ENCODE measurements at places on chromosomes 16 and 17.

GRCh38 chr16:57646388-57647039, 18.1 kb downstream of the ADGRG1 start:
- DNase-seq, result peak; percentile 36

DNA sequence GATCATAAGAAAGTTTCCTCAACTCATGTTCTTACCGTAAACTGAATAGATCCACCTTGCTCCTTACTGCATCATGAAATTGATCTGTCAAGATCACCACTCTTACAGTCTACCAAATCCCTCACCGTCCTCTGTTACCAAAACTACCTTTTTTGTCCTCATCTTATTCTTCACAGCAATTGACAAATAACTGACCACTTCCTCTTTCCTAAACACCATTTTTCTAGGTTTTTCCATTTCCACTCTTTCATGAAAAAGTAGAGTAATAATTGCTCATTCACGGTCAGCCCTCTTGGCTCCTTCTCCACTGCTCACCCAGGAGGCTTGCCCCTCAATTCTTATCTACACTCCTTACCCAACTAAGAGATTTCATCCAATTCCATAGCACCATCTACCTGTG, 44.9 kb downstream of the ABCA5 start:
- DNase-seq, result no peak

DNA sequence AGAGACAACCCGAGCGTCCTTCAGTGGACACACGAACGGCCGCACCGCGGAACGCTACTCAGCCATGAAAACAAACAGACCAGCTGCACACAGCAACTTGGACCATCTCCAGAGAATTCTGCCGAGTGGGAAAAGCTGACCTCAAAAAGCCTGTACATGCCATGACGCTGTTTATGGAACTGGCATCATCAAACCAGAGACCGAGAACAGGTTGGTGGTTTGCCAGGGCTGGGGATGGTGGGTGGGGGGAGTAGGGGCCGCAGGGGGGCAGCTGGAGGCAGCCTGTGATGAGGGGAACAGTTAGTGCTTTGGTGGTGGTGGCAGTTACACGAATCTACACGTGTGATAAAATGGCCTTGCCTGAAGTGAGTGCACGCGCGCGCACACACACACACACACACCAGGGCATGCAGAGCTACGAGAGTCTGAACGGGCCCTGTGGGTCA, 169.8 kb downstream of the LAT start:
- DNase-seq, result no peak

DNA sequence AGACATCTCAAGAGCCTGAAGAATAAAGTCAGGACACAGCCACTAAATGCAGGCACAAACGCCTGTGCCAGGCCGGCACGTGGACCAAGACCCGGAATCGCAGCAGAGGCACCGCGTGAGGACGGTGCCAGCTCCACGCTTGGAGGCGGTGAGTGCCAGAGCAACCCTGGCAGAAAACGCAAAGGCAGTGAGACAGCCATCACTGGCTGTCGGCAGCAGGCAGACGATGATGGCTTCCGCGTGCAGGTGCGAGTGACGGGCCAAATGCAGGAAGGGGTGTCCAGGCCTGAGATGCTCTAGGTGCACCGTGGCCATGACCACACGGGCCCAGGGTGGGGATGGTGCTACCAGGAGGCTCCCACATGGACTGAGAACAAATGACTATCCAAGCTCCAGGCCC, 78.8 kb downstream of the LMF1 start:
- no peak for DNase-seq

DNA sequence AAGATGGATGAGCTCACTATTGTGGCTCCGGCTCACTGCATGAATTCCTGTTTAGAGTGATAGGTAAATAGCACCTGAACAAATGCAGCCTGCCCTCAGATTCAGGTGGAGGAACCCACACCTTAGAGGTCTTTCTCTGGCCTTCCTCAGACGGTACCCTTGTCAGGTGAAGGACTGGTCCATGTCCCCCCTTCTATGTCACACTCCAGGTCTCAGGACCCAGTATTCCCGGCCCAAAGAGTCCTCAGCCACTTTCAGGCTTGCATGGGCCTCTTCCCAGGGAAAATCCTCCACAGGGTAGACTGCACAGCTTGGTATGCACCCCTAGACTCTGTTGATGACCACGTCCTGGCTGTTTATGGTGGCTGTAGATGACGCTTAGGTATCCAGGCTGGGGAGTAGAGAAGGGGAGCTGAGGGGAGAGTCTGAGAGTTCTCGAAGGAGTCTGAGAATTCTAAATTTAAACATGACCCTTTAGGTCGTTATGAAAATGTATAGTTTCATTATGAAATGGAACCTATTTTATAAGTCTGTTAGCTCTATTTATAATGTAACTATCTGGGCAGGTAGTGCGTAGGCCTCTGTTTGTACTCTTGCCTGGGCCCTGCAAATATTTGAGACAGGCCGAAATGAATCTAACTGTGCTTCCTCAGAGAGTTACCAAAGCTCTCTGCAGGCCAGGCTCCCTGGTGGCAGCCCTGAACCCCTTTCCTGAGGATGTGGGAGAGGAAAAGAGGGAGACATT, 32.5 kb upstream of the CCR7 start:
- DNase-seq, result no peak

DNA sequence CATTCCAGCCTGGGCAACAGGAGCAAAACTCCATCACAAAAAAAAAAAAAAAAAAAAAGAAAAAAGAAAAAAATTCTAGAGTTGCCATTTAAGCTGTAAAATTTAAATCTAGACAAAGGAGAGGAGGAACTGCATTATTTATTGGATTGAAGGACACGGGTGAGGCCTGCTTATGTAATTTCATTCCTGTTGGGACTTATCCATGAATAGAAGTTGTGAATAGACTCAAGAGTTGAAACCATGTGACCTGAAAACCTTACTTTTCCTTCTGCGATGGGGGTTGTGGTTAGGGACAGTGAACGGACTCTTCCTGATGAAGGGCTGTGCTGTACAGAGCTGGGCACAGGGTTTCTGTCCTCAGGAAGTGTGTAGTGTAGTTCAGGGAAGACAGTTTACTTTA, 22.5 kb downstream of the BANP start:
- DNase-seq, result no peak

DNA sequence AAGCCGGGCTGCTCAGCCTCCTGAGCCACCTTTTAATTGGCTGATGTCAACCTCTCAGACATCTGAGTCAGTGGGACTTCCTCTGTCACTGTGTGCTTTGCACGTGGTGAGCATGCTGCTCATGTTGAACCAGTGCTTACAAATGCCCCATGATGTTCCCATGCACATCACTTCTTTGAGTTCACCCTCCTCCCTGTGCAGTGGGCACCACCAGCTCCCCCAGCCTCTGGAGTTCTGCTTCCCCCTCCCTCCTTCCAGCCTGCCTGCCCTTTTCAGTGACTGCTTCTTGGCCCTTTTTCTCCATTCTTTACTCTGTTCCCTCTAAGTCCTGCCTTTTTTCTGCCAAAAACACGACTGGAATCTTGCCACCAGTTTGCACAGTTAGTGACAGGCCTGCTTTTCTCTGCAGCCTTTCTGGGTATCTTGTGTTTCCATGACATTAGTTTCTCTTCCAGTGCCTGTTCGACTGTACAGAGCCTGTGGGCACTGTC, 41.6 kb downstream of the USP10 start:
- DNase-seq, result no peak

- DNase-seq, result no peak
Observed at GRCh38 chr16:84458606-84459532, 45.6 kb downstream of the MEAK7 start.

- no peak for DNase-seq
Observed at GRCh38 chr16:57848181-57848580, 45.9 kb upstream of the KIFC3 start.

- DNase-seq, result no peak
Observed at GRCh38 chr17:63833741-63834373, 6.4 kb upstream of the FTSJ3 start.
